K562 (cell line): ENCODE measurements at places on chromosomes 5 and 9.
A peak's percentile ranks its signal among the peaks of the same experiment; 100 is the strongest.

DNA sequence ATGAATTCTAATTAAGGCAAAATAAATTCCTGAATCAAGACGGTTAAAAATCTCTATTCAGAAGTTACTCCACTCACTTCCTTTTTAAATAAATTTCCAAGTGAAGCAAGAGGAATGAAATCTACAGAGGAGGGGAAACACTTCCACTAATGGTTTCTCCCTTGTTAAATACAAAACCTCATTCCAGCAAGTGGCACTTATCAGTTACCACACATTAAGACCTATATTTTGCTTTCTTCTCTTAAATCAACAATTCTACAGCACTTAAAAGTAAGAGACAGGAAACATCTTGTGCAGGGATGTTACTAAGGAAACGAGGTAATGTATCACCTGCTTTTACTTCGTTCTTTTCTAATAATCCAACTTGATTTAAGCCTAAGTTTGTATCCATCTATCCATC lies 172.6 kb downstream of the RAPGEF6 start:
- DNase-seq = no peak

- DNase-seq = no peak
These were observed 42.2 kb upstream of the ALDOB start for GRCh38 chr9:101477736-101478135.

DNA sequence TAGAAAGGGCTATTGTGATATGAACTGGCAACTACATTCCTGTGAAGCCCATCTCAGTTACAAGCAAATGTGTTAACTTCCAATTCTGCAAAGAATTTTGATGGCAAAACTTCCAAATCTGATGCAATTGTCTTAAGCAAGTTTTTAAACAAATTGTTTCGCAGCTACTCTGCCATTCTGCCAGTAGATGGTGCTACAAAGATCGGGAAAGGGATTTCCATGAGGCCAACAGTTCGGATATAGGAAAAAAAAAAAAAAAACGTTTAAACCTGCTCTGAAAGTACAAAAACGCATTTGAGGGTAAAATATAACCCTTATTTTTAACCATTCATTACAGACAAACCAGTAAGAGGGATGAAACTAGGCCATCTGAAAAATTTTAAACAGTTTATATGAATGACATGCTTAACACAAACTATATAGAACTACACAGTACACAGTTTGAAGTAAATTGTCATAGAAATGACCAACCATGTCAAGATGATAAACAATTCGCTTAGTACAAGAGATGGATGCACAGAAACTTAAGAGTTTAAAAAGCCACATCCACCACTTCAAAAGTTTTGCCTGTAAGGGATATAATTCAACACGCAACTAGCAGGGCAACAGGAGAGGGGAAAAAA lies 2.2 kb downstream of the HNRNPA0 start:
- DNase-seq = peak; percentile 21

DNA sequence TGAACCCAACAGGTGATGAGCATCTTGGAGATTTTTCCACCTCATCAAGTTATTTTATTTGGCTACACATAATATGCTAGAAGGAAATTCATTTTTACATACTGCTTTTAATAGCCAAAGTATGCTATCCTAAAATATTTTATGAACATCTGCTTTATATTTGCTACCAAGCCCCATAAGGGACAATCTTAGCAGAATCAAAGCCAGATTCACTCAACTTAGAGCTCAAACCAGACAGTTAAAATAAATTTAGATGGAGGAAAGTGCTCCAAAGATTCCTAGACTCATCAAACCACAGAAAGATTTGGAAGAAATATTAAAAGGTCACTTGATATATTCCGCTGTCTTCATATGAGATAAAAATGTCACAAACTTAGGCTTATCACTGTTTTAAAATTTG lies 637.1 kb upstream of the CCNG1 start:
- no peak for DNase-seq
